Epithelial cell of alveolus of lung (primary cell): ENCODE measurements at places on chromosomes 3 and 15. TPM values are rescaled to one million over a fixed set of nuclear protein-coding genes. Genes with fewer than 3 reads are reported as not detected.

ZNF774 gene
- 0.16 and 0.91 TPM in 2 replicates for total RNA-seq

SERPINI1 gene
- 0.56 and 1.6 TPM in 2 replicates for total RNA-seq

VIPR1 gene
- 0.13 and 1.2 TPM in 2 replicates for total RNA-seq

DGKG gene
- 1.3 TPM in 1 of 2 replicates, not detected in the other for total RNA-seq

APOD gene
- 7.3 and 7.9 TPM in 2 replicates for total RNA-seq

CNTN3 gene
- 0.78 and 3.4 TPM in 2 replicates for total RNA-seq

STOML1 gene
- 9.7 and 23.5 TPM in 2 replicates for total RNA-seq

PLSCR5 gene
- total RNA-seq: not detected in 2 replicates

CRYGS gene
- total RNA-seq: 0.88 and 1.0 TPM in 2 replicates

SPINK8 gene
- not detected in 2 replicates for total RNA-seq

RBM5 gene
- total RNA-seq: 34.4 and 89.8 TPM in 2 replicates
